Activated T-helper 1 cell treated with Interleukin-2 at 50 U/mL for 16 hours (primary cell): ENCODE measurements at places on chromosomes 13 and 19.
A peak's percentile ranks its signal among the peaks of the same experiment; 100 is the strongest.

DNA sequence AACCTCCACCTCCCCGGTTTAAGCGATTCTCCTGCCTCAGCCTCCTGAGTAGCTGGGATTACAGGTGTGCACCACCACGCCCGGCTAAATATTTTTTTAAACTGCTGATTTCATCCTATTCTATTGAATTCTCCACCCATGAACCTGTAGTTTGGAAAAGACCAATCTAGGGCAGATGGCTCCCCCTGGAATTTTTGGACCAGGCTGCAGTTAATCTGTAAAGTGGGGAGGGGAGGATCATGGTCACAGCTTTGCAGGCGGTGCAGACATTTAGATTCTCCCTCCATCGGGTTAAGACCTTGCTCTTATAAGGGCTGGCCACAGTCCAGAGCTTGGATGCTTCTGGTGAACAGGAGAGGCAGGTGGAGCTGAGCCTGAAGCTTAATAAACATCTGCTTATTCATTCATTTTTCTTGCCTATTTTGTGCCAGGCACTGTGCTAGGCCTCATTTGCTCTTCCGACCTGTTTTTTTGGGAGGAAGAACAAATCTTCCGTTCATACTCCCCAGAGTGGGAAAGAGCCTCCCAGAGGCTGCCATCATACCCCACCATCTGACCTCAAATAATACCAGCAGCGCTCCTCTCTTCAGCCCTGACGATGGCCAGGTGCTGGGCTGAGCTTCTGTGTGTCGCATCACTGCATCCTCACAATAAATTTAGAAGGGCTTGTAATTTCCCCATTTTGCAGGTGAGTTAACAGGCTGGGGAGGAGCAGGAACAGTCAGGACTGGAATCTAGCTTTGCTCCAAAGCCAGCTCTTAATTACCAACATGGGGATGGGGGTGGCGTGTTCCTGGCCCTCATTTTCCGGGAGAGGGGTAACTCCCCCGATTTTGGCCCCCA, 902 bp upstream of the CCDC106 start:
- DNase-seq: no peak

- DNase-seq: no peak
Observed at GRCh38 chr13:79245937-79246577, 160.0 kb downstream of the RBM26 start.

GRCh38 chr13:44810061-44810840, 179.0 kb downstream of the NUFIP1 start:
- no peak for DNase-seq

GRCh38 chr19:8333767-8334457, 9.2 kb downstream of the KANK3 start:
- DNase-seq: no peak

DNA sequence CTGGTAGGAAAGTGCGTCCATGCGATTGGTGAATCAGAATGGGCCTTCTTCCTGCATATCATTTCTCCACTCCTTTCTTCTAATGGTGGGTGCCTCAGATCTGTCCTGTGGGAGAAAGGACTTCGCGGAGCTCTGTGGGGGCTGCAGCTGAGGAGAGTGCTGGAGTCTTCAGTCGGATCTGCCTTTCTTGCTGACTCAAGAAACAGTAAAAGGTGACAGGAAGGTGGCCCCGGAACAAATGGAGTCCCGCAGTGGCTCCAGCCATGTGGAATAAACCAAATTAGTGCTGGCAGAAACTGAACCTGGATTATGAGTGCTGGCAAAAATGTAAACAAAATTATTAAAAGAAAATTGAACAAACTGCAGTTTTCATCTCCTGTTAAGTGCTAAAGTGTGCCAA, 15.1 kb upstream of the GAS6 start:
- DNase-seq: no peak

DNA sequence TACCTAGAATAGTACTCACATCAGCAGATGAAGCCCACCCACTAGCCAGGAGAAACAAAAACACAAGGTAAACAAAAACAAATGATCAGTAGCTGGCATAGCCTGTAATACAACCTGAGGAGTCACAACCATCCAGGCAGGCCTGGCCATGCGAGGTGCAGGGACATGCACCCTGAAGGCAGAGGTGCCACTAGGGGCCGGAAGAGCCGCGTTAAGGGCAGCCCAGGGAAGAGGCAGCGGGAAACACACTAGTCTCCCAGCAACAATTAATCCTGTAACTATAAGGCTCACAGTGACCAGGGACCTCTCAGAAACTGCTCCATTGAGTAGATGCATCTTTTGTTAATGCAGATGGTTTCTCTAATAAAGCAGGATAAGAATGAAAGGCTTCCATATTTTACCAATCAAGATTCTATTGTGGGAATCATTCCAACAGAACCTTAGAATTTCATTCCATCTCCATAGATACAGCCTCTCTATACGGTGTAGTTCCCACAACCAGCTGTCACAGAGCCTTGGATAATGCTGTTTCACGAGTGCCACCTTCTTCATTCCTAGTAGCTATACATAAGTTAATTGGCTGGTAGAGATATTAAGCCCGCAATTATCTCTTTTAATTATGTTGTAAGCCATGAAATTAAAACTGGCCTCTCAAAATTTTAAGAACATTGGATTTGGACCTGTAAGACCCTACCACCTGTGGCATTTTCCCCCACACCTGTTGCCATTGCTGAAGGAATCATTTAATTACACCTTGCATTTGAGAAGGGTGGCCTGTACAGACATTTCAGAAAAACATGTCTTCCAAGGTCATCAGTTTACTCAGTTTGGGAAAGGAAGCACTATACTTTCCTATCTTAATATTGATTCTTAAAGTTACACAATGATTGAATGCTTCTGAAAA, 28.7 kb downstream of the ANKRD10 start:
- DNase-seq: no peak

DNA sequence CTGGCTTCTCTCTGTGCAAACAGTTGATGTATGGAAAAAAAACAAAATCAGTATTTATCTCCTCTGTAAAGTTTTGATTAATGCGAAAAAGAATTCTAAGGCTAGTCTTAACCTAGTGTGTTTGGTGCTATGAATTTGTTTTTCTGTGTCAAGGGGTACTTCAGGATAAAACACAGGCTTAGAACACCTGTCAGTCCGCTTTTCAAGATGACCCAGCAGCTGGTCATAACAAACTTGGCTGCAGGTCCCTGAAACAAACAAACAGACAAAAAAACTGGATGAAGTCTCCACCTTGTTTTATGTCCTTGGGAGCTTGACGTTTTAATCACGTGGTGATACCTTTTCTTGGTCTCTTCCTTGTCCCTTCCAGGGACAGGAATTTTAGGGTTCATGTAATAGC, 689.3 kb downstream of the UQCRFS1 start:
- no peak for DNase-seq

- no peak for DNase-seq
Observed at GRCh38 chr19:44850641-44851109, 4.6 kb downstream of the NECTIN2 start.

DNA sequence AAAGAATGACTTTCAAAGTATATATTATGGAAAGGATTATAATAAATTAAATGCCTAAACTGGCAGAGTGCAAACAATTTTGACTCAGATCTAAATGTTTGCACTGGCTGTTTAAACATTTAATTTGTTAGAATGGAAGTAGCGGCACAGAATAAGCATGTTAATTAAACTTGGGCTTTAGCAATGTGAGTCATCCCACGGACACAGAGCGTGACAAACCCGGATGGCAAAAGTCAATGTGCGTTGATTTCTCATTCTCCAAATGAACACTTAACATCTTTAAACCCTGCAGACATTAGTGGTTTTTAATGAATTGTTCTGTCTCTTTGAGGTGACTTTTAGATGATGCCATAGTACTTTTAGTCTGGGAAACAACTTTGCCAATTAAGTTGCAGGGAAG, 38.4 kb downstream of the PCDH8 start:
- no peak for DNase-seq

GRCh38 chr19:48933382-48933932, at the start of gene DHDH:
Gene DHDH, plus strand, starts transcription at chr19:48933699. Its CDS starts 23 bp downstream, at chr19:48933722.
- DNase-seq: peak; percentile 81

DNA sequence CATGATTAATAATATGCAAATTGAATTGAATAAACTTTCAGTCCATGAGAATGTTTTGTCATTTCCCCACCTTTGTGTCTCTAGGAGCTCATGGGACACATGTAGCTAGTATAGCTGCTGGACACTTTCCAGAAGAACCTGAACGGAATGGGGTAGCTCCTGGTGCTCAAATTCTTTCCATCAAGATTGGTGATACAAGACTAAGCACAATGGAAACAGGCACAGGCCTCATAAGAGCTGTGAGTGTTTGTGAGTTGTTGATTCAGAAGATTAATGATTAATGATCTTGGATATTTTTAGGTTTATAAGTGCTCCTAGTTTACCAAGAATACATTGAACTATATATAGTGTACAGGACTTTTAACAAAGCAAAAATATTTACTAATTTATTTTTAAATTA, 30.1 kb downstream of the TPP2 start:
- no peak for DNase-seq

DNA sequence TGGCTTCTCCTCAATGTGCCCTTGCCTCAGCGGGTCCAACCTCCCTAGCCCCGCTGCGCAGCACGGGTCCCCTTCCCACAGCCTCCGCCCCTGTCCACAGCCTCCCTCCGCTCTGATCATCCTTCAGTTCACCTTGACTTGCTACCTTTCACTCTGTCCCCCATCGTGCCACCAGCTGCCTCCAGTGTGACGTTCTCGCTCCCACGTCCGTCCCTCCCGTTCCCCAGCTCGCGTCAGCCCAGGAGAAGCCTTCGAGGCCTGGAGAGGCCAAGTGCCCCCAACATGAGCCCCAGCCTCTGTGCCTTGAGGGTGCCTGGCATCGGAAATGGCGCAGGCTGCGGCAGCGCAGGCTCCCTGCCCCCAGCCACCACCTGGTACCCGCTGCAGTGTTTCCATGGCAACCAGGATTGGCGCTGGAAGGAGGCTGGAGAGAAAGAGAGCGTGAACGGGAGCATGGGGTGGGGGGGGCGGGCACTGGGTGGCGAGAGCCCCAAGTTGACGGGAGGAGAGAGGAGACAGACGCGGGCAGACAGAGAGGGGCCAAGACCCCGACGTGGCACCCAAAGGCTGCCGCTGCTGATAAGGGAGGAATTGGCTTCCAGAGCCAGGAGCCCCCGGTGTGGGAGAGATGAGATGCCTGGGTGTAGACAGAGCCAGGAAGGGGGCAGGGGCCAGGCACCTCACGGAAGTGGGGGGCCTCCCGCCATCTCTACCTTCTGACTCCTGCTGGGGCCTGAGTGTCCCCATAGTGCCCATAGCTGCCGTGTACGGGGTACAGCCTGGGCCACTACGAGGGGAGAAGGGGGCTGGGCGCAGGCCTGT, 844 bp upstream of the ASPDH start:
- no peak for DNase-seq

DNA sequence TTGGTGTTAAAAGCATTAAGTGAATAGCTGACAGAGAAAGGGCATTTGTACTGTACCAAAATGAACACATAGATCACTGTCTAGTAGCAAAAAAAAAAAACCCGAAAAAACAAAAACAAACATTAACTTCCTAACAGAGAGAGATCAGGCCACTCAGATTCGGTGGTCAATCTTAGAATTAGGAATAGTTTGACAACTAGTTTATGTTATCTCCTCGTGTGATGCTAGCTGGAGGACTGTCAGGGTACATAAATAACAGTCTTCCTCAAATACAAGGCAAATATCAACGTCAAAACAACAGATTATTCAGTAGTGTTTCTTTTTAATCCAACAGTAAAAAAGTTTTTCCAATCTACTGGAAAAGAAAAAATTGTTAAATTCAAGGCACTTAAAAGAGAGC, 1.7 kb downstream of the ZMYM5 start:
- DNase-seq: no peak

DNA sequence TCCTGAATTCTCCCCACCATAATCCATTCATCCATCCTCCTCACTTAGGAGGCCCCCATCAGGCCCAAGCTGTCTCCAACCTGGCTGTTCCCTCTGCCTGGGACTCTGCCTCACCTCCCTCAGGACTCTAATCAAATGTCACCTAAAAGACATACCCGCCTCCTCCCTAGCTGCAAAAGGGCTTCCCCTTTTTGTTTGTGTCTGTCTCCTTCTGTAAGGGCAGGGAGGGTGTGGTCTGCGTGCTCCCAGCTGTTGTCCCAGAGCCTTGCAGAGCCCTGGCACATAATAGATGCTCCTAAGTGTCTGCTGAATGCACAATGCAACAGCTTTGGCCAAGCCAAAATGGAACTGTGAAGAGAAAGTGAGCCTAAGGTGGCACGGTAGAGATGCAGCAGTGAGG, 4.4 kb downstream of the TRIR start:
- no peak for DNase-seq

DNA sequence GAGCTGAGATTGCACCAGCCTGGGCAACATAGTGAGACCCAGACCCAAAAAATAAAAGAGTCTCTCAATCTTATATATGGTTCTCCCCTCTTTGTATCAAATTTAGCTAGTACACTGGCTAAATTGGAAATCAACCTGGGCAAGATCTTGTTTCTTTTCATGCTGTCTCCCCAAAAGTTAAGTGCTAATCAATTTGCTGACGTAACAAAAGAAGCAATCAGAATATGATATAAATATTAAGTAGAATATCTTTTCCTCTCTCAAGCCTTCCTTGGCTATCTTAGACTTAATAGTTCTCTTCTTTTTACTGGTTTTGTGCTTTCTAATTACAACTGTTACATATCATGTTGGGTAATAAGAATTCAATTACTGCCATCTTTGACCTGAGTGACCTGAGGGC, 258.9 kb downstream of the KCNRG start:
- no peak for DNase-seq

DNA sequence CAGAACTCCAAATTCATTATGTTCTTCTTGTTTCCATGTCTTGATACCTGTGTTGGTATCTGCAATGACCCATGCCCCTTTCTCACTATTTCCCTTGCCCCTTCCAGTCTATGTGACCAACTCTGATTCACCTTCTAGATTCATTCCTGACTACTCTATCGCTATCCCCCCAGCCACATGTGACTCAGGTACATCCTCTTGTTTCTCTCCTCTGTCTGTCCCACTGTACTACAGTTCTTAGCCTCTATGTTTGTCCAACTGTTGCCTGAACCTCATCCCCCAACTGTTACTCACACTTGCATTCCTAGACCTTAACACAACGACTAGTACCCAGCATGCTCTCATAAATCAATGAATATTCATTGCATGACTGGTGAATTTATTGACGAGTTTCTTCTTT, 10.0 kb upstream of the FLT3 start:
- DNase-seq: no peak
